IMR-90 (cell line): ENCODE measurements at places on chromosomes 5 and 9.

DNA sequence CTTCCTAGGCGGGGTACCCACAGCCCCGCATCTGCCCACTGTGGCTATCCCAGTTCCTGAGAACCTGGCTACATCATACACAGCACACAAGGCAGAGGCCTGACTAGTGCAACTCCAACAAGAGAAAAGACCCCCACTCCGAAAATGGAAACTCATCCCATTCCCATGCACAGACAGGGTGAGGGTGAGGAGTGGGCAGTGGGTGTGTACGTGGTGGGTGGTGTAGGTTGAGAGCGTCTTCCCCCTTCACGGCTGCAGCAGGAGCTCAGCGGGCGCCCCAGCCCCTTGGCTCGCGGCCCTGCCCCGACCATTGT, 501 bp upstream of the MAP1B start:
- DNase-seq, result no peak

- DNase-seq, result no peak
Observed at GRCh38 chr5:51382521-51383130, 622 bp upstream of the ISL1 start.

DNA sequence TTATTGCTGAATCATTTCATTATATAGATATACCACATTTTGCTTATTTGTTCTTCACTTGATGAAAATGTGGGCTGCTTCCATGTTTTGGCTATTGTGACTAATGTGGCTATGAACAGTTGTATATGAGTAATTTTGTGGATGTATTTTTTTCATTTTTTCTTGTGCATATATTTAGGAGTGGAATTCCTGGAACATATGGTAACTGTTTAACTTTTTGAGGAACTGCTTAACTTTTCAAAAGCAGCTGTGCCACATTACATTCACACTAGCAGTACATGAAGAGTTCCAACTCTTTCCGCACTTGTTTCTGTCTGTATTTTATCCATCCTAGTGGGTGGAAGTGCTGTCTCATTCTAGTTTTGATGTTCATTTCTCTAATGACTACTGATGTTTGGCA, 67.8 kb downstream of the JAK2 start:
- peak; percentile 91 for DNase-seq

- DNase-seq, result no peak
Observed at GRCh38 chr5:55720188-55720703, 8.1 kb upstream of the SLC38A9 start.

DNA sequence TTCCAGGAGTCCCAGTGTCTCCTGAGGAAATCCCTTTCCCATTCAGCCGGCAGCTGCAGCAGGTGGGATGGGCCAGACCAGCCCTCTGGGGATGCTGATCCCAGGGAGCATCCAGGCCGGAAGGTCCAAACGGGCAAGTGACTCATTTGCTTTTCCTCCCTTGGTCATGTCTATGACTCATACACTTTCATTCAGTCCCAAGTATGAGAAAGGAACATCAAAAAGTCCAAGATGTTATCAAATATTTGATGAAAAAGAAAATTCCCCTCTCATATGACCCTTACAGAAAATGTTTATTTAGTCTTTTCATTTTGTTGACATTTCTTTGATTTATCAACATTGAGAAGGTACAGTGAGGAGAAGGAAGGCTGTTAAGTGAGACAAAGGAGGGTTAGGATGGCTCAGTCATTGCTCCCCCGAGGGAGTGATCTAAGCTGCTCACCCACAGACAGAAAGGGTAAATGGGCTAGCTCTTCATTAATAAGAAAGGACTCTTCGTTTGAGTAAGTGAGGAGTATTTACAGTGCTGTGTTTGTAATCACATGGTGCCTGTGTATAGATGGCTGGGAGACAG, 117.6 kb upstream of the ANKRD55 start:
- DNase-seq, result peak; percentile 96

DNA sequence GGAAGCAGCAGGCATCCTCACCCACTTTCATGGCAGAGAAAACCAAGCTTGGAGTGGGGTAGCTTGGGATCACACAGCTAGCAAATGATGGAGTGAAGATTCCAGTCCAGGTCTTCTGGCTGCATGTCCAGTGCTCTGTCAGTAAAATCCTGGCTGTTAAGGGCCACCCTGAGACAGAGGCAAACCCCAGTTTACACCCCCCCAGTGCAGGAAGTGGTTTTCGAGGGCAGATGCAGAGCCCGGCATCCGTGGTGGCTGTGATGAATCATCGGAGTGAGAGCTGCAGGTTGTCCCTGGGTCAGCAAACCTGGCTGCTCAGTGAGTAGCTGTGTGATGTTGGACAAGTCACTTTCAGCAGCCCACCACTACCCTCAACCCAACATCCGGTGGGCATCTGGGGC, 115.4 kb downstream of the RGS3 start:
- DNase-seq, result peak; percentile 97

DNA sequence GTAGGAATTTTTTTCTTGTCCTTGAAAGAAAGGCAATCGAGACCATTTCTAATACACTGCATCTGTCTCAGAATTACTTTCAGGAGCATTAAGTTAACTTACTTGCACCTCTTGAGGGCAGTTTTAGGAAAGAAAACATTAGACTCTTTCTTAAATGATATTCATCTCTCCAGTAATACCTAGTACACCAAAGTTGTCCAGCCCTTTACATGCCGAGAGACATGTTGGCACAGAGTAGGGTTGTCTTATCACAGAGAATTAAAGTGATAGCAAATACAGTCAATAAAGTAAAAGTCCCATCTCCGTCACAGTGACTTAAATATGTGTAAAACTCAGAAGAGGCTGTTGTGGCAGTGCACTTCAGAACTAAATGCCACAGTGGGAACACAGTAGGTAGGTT, 154.3 kb upstream of the KCNN2 start:
- no peak for DNase-seq

- no peak for DNase-seq
Observed at GRCh38 chr5:157047898-157048297, 11.0 kb downstream of the HAVCR1 start.

- DNase-seq, result no peak
Observed at GRCh38 chr9:112149211-112149610, 25.9 kb downstream of the SUSD1 start.

GRCh38 chr5:39399135-39400036, 25.4 kb downstream of the DAB2 start:
- DNase-seq, result peak; percentile 98

DNA sequence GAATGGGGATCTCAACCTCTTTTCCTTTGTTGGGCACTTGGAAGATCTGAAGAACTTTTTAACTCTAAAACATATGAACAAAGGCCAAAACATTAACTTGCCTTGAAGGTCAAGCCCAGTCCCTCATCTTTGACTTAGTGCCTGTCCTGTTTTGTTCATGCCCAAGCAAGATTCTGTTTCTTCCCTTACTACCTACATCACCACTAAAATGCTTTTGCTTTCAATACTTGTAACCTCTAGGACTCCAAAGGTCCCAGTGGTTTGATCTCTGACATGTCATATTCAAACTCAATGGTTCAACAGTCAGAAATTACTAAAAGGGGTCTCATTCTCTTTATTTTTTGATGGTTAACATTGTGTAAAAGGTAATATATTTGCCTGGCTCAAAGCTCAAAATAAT, 24.0 kb downstream of the GLRX start:
- no peak for DNase-seq

DNA sequence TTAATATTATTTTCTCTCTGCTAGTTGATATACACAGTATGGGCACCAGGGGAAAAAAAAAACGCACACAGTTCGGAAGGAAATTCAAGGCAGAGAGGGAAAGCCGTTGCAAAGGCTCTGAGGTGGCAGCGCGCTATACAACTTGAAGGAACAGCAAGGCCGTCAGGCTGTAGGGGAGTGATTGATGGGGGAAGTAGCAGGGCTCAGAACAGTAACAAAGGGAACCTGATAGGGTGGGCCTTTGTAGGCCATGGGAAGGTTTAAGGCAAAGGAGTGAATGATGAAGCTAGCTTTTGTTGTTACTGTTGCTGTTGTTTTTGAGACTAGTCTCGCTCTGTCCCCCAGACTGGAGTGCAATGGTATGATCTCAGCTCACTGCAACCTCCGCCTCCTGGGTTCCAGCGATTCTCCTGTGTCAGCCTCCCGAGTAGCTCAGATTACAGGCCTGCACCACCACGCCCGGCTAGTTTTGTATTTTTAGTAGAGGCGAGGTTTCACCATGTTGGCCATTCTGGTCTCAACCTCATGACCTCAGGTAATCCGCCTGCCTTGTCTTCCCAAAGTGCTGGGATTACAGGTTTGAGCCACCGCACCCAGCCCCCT, 27.0 kb downstream of the AQP7 start:
- DNase-seq, result peak; percentile 19

- peak; percentile 79 for DNase-seq
Observed at GRCh38 chr5:14914623-14915260, 43.2 kb upstream of the ANKH start.

DNA sequence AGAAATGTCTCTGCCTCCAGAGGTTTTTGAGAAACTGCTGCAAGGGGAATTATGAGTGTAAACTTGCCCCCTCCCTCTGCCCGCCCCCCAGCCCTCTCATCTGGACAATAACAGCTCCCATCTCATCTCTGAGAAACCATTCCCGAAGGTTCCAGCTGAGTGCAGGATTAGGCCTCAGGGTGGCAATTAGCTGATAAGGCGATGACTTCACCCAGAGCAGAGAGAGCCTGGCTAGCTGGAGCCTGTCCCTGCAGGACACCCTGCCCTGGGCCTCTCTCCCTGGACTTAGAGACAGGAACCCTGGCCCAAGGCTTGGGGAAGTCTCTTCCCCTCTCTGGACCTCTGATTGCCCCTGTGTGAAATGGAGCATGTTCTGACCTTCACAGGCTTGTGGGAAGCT, 45.7 kb upstream of the HAND1 start:
- DNase-seq, result no peak

- DNase-seq, result peak; percentile 86
Observed at GRCh38 chr5:134600600-134600999, 32.0 kb downstream of the SAR1B start.

GRCh38 chr9:114314256-114314867, 8.5 kb upstream of the ORM1 start:
- no peak for DNase-seq

- DNase-seq, result no peak
Observed at GRCh38 chr9:134273647-134274046, 52.6 kb upstream of the RXRA start.

GRCh38 chr5:94562327-94562971, 56.0 kb downstream of the KIAA0825 start:
- DNase-seq, result no peak

DNA sequence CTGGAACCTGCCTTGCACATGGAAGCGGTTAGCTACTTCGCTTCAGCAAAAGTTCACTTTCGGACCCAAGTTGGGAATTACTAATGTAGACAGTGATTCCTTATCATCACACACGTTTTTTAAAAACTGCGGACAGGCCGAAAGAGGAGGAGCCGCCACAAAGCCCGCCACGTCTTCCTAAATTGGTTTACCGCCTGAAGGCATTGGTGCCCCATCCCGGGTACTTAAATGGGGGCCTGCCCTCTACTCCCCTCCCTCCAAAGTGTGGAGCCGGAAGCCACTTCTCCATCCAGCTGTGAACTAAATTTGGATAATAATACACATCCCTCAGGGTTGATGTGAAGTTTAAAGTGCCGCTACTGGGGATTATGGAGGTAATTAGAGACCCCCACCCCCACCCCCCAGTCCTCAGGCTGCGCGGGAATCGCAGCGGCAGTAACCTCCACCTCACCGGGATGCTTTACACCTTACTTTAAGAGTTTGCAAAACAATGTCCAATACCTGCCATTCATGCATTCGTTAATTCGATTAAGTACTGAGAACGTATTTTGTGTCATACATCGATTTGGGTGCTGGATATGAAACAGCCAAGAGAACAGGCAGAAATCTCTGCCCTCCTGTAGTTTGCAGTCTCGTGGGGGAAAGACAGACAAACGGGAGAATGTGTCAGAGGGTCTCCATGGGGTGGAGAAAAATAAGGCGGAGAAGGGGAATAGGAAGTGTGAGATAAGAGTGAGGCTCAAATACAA, 937 bp upstream of the MACROH2A1 start:
- no peak for DNase-seq

DNA sequence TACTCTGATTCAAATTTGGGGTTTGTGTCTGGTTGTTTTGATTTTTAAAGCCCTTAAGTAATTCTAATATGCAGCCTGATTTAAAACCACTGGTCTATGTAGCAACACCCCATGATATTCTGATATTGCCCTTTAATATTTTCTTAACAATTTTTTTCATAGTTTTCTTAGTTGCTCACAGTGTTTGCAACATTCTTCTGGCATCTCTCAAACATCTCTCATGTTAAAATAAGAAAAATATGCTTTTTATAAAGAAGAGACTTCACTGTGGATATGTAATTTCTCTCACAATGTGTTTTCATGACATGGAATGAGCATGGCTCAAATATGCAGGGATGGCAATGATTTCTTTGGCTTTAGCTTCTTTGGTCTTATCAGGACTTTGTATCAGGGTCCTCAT, 183.7 kb downstream of the TAF11L14 start:
- peak; percentile 18 for DNase-seq

- no peak for DNase-seq
Observed at GRCh38 chr5:98492258-98492657, 281.2 kb upstream of the RGMB start.

DNA sequence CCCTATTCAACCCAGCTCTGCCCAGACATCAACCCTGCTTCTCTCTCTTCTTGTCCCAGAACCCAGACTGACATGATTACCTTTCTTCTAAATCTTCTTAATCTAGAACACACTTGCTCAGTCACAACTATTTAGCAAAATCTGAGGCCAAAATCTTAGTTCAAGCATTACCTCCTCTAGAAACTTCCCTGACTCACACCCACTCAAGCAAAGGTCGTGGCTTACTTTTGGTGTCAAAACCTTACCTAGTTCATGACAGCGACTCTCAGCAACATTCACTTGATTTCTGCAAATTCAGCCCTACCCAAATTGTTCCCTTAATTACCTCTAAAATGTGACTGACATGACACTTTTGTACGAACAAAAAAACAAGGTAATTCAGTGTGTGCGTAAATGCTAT, 130.2 kb downstream of the TLE1 start:
- no peak for DNase-seq

- DNase-seq, result no peak
Observed at GRCh38 chr9:79735023-79735779, 163.4 kb downstream of the TLE4 start.

DNA sequence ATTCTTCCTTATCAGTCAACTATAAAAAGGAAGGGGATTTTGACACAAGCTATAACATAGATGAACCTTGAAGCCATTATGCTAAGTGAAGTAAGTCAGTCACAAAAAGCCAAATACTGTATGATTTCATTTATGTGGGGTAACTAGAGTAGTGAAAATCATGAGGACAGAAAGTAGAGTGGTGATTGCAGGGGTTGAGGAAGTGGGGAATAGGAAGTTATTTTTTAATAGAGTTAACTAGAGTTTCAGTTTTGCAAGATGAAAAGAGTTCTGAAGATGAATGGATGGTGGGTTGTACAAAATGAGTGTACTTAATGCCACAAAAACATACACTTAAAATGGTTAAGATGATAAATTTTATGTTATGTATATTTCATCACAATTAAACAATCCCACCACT, 65.4 kb upstream of the FAM174A start:
- DNase-seq, result no peak
